ENCODE measurements at places on chromosomes 6 and 20.
A peak's percentile ranks its signal among the peaks of the same experiment; 100 is the strongest.

DNA sequence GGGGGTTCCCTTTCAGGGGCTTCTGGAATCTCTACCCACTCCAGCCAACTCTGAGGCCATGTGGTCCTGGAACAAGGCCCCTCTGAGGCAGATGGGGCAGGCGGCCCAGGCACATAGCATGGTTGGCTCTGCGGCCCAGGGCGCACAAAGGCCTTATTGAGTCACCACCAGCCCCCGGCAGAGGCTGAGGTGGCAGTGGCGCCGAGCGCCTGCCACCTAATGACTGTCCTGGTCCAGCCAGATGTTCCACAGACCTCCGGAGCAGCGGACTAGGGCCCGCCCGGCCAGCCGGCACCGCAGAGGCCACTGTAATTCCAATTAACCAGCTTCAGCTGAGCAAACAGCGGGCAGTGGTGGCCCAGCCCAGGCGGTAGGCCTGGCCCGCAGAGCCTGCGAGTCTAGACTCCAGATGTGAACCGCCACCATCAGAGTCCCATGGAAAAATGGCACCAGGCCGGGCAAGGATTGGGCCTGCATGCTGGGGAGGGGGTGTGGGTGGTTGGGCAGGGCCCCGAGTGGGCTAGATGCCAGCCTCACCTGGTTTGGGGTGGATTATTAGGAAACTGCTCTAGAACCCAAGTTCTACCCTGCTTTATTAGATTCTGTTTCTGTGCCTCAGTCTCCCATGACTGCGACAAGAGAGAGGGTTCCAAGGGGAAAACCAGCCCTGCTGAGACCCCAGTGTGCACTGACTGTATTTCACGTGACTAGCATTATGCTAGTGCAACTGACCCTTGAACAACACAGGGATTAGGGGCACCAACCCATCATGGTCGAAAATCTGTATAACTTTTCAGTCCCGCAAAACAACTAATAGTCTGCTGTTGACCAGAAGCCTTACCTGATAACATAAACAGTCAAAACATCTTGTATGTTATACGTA lies 34.1 kb upstream of the ID1 start:
- DNase-seq: no peak

DNA sequence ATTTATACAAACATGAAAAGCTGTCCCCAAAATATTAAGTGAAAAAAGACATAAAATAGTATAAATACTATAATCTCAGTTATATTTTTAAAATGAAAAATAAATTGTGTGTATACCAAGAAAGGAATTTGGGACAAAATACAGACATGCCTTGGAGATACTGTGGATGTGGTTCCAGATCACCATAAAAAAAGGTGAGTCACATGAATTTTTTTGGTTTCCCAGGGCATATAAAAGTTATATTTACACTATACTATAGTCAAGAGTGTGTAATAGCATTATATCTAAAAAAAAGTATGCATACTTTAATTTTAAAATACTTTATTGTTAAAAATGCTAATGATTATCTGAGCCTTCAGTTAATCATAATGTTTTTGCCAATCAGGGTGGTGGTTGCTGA lies 17.4 kb upstream of the SDHAF4 start:
- DNase-seq: no peak

DNA sequence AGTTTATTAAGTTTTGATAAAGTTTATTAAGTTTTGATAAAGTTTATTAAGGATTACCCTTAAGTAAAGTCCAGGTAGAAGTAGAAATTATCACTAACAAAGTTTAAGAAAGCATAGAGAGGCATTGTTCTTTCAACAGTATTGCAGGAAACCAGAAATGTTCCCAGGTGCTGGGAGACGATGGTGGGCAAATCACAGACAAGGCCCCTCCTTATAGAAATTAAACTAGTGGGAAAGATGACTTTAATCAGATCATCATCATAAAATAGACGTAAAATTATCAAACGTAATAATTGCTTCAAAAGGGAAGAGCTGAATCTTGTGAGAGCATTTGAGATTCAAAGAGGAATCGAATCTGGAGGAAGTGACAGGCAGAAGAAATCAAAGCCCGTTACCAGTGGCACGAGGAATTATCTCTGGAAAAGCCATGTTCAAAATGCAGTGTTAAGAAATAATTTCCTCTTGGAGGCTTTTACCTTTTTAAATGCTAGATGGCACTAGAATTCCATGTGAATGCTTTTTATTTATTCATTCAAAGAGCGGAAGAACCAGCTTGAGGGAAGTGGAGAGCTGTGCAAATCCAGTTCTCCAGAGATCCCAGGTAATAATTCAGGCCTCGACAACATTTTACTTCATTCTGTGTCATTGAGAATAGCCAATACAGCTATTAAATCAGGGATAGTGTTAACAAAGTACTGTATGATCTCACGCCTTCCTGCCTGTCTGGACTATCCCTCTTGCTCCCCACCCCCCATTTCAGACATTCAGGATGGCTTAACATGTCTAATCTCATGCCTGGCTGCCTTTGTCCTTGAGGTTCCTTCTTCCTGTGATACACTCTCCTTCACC lies 1.0 kb upstream of the APMAP start:
- DNase-seq: peak; percentile 37

GRCh38 chr6:5850848-5851255 lies 155.9 kb downstream of the NRN1 start:
- no peak for DNase-seq

GRCh38 chr6:127484212-127484863 lies 25.1 kb upstream of the KIAA0408 start:
- DNase-seq: no peak

- no peak for DNase-seq
Observed at GRCh38 chr6:4937414-4937813, 66.4 kb downstream of the RPP40 start.

DNA sequence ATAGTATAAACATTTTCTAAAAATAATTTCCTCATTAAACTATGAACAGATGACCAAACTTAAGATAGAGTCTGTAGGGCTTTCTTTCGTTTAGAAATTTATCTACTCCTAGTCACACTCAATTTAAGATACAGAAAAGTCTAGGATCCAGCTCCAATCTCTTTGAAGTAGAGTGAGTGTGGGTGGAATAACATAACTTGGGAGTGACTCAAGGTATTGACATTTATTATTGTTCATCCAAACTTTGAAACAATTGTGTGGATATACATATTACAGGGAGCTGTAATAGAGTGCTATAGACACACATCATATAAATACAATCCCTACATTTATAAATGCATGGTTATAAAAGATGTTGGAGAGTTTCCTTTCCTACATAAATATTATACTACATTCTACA lies 715.2 kb upstream of the MANEA start:
- DNase-seq: no peak

DNA sequence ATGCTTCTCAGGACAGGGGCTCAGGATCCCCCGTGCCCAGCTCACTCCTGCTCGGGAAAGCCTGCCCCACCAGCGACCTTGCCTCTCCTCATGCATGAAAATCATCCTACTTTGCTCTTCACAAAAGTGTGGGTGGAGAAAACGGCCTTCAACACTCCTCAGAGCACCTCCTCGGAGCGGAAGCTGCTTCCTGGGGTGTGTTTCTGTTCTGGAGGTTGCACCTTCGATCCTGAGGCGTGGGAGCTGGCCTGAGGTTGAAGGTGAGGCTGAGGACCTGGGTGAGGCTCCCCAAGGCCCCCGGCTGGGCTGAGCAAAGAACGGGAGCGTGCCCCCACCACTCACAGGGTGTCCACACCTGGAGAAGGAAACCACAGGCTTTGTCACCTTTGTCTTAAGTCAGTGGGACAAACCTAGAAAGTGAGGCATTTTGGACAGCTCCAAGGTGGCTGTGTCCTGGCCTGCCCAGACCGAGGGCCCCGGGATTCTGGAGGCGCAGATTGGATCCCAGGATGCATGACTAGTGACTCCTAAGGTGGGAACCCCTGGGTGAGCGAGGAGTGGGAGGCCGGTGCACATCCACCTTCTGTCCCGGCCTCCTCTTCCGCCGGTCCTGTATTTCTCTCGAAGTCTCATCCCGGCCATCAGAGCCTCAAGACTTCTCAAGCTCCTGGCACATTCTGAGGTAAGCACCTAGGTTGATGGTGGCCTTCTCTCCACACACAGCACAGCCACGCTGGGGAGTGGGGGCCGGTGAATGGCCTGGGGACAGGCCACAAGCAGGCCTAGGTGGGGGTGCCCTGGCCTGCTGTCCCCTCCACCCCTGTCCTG lies 104.7 kb downstream of the TMEM242 start:
- DNase-seq: no peak

- no peak for DNase-seq
Observed at GRCh38 chr20:23366384-23366783, 4.4 kb downstream of the GZF1 start.

All from activated CD8-positive, alpha-beta memory T cell treated with anti-CD3 and anti-CD28 coated beads, Interleukin-2, amount 10 ng/mL, durations not matched to agents 7 days and 5 days (primary cell).